ENCODE measurements at places on chromosomes 1 and 21.

GRCh38 chr1:62810420-62811274, 26.7 kb downstream of the ATG4C start:
- no peak for DNase-seq

- peak; percentile 65 for DNase-seq
These were observed 65.8 kb upstream of the PRKACB start for GRCh38 chr1:84078108-84078841.

DNA sequence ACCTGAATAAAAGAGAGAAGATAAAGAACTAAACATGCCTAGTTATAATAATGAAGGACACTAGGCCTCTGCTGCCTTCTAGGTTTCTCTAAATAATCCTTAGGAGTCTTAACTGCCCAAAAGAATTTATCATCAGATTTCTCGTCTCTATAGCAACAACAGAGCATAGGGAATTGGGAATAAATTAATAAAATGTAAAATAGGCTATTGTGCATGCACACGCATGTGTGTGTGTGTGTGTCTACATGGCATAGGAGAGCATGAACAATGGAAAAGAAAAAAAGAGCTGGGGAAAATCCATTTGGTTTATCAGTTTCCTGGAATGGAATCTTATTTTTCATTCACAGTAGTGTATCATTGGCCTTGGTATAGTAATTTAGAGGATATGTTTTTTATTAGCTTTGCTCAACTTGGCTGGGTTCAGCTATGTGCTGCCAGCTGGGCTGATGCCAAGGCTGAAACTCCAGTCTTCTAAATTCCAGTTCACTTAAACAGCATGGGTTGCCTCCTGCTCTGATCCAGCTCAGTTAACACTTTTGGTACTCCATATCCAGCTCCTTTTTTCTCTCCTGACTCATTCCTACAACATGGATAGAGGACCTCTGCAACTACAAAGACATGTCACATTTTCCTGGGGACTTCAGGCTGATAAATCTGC, 80.6 kb upstream of the SLFNL1 start:
- peak; percentile 81 for DNase-seq

GRCh38 chr1:10980841-10981727, 31.4 kb upstream of the TARDBP start:
- DNase-seq = no peak

DNA sequence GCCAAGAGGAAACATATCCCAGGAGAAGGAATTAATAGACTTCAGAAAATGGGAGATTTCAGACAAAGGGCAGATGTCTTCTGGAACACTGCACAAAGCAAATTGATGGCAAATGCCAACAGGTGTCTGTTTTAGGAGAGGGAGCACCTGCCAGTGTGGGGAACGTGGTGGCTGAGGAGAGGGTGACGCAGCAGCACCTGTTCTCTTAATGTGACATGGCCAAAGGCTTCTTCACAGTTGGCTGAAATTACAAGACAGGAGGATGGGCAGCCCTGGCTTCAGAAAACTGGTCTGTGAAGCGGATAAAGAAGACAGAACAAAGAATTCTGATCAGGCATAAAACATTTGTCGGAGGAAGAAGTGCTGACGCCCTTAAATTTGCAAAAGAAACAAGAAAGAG, 178.7 kb upstream of the RUNX1 start:
- DNase-seq = no peak

DNA sequence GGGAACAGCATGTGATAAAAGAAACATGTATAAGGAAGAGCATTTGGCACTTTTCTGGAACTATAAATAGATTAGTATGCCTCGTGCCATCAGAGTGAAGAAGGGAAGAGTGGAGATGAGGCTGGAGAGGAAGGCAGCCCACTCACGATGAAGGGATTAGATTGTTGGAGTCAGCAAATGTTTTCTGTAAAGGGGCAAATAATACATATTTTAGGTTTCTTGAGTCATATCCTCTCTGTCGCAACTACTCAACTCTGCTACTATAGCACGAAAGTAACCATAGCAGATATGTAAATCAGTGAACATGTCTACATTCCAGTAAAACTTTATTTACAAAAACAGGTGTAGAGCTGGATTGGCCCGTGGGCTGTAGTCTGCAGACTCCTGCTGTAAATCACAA, 147.8 kb downstream of the TENT5C start:
- no peak for DNase-seq

DNA sequence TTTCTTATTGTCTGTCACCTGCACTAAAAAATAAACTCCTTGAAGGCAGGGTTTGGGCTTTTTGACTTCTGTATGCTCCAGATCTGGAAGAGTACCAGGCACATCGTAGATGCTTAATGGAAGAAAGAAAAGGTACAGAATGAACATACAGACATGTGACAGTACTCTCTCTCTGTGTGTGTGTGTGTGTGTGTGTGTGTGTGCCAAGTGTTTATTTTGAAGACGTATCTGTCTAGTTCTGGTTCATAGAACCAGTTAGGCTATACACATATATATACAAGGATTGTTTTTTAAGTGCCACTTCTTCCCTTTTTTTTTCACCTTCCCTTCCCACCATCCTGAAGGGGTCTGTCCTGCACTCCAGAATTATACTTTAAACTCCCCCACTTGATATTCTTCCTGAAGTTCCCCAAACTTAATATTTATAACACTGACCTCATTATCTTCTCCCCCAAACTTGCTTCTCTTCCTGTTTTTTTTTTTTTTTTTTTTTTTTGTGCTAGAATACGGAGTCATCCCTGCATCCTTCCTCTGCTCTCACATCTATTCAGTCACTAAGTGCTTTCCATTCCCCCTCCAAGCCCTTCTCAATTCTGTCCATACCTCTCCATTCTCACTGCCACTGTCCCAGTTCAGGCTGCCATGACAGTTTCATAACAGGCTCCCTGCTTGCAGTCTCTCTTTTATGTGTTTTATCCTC, 5.4 kb upstream of the KCNA3 start:
- no peak for DNase-seq

DNA sequence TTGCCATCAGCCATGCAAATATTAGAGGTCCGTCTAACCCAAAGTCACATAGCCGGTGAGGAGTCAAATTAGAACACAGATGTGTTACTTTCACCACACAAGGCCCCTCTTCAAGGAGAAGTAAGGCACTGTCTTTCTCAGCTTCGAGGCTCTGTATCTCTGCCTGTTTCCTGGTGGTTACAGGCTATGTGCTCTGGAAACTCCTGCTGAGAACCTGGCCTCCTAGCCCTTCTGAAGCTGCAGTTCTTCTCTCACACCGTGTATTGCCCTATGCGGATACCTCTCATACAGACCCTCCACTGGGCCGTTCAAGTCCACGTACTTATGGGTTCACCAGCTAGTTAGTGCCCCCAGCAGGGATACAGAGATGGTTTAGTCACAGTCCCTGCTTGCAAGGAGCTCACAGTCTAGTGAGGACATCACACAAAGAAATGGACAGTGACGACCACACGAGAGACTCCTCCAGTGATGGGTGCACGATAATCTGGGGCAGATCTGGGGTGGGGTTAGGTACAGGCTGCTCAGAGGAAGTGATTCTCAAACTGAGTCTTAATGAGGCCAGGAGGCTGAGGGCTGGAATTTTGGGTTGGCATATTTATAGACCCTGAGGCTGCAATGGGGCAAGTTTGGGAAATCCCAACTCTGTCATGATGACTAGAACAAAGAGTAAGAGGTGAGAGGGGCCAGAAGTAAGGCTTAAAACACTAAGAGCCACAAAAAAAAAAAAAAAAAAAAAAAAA, 22.8 kb upstream of the ELOA start:
- DNase-seq = peak; percentile 34

GRCh38 chr1:206039046-206039973, 13.7 kb upstream of the RHEX start:
- DNase-seq = no peak

DNA sequence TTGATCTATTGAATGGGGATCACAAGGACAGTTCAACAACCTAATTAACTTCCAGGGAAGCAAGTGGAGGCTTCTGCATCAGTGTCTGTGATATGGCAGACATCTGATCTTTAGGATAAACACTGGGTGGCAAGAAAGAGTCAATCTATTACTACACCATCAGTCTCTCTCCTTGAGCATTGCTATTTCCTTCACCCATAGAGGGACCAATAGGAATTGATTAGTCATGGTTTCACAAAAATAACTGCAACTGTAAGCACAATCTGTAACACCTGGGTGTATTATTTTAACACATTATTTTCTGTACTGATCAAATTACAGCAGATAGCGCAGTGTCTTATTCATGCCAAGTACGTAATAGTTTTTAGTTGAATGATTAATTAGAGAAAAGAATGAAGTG, 50.3 kb downstream of the USP24 start:
- DNase-seq = no peak

DNA sequence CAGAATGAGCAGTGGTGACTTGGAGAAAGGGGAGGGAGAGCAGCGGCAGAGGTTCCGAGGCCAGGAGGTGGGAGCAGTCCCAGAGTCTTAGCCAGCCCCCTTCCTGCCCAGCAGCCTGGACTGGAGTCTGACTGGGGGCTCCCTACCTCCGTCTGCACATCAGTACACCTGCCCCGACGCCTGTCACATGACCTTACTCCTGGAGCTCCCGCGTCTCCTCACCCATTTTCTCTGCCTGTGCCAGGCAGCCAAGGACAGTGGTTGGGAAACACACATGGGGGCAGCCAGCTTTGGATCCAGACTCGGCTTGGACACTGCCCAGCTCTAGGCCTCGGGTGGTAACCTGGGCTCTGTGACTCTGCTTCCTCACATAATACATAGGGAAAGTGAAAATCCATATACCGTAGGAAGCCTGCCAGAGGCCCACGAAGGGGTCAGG, 16.9 kb downstream of the ACTRT2 start:
- DNase-seq = no peak

DNA sequence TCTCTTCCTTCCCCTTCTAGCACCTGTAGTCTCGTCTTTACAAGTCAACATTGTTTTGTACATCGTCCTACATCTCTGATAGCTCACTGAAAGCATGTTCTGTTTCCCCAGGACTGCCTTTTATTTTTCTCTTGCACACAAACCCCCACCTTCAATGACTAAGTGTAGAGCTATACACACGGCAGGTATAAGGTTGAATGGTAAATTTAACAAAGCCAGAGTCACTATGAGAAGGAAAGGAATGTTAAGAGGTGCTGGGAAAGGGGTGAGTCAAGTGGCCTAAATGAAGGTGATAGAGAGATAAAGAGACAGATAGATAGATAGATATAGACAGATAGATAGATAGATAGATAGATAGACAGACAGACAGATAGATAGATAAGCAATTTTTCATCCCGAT, 134.3 kb upstream of the ATP1B1 start:
- DNase-seq = no peak

DNA sequence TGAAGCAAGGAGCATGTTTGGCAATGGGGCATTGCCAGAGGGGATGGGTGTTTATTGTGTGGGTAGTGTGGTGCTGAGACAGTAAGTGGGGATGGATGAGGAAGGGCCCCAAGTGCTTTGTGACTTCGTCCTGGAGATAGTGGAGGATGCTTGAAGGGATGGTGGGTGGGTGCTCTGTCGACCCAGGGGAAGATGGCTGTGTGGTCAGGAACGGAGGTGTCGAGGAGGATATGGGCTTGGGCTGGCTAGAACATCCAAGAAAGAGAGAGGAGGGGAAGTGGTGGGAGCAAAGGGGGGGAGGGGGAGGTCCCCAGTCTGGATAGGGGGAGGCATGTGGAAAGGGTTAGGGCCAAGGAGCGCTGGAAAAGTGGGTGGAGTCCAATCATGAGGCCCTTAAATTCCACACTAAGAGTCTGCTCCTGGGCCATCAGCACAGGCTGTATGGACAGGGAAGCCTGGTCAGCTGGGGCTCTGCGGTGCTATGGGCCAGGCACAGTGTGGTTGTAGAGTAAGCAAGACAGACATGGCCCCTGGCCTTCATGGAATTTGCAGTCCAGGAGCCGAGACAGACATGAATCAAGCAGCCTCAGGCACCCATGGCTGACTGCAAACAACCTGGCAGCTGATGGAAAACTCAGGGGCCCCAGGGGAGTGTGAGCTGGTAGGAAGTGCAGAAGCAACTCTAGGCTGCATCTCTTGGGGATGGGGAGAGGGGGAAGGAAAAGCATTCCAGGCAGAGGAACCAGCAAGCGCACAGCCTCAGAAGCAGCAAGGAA, 36.3 kb downstream of the EDN2 start:
- DNase-seq = no peak

GRCh38 chr1:42971841-42972291, 13.2 kb upstream of the SLC2A1 start:
- peak; percentile 85 for DNase-seq

Data from Peyer's patch (tissue), 4 donors.